CD4-positive, alpha-beta T cell treated with Interleukin-12 subunit alpha and Interleukin-12 subunit beta, for 1 hour (primary cell): ENCODE measurements at places on chromosomes 4 and X.

DNA sequence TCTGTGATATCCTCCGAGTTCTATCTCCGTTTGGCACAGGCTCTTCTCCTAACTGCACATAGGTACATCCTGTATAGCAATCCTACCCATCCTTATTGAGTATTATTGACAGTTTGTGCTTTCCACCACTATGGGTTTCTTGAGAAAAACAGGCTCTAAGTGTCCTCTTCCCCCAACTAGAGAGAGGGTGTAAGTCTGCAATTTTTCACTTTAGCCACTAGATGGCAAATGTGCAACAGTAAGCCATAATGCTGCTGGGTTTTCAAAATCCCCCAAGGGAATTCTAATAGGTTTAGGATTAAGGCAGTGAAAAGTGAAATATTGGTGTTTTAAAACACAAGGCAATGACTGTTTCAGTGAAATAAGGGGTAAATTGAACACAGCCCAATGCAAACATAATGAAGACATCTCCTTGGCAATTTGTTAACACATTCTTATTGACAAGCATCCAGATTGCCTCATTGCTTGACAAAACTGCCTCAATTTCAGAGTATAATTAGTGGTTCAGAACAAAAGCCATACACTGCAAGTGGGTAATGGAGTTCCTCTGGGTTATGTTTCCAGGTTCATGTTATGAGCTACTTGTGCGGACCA, 239.0 kb upstream of the HTR2C start:
- DNase-seq, result no peak

DNA sequence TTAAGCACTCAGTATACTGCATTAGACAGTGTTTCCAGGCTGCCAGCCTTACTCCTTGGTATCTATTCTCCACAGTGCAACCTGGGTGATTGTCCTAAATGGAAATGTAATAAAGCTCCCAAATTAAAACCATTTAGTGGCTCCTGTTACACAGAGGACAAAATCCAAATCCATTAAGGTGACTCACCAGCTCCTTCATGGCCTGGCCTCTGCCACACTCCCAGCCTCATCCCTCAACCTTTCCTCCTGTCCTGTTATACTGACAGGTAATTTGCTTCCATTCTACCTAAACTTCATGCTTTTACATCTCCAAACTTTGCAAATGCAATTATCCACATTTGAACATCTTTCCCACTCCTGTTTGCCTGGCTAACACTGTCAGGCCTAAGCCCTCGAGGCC, 140.3 kb downstream of the INPP4B start:
- DNase-seq, result no peak

- DNase-seq, result no peak
These were observed 31.5 kb upstream of the HDAC8 start for GRCh38 chrX:72604112-72604511.

DNA sequence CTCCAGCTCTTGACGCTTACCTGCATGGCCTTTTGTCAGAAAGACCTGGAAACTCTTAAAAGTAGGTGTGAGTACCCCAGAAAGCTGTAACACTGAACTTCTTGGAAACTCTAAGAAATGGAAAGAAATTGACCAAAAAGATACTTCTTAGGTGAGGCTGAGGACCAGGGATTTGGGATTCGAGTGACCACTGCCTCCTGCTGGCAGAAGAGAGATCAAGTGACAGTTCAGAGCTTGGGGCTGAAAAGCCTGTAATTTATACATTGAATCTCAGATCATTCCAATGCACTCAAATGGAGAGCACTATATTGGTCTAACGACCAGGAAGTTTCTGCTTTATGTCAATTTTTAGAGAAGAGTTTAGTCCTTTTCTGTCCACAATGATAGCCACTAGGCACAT, 204.6 kb downstream of the PDGFRA start:
- no peak for DNase-seq

- DNase-seq, result no peak
These were observed 341.3 kb downstream of the ADGRL3 start for GRCh38 chr4:61541459-61541858.

- no peak for DNase-seq
These were observed at the start of gene SLC26A1 for GRCh38 chr4:993111-994029. Gene SLC26A1 (minus strand): TSS chr4:993404. CDS start chr4:991703, 1,701 bp downstream.

GRCh38 chr4:42768125-42768748, 111.3 kb upstream of the ATP8A1 start:
- no peak for DNase-seq

GRCh38 chr4:88244816-88245579, 39.4 kb downstream of the PPM1K start:
- peak; percentile 24 for DNase-seq

GRCh38 chr4:183733181-183733580, 74.1 kb downstream of the TRAPPC11 start:
- no peak for DNase-seq

DNA sequence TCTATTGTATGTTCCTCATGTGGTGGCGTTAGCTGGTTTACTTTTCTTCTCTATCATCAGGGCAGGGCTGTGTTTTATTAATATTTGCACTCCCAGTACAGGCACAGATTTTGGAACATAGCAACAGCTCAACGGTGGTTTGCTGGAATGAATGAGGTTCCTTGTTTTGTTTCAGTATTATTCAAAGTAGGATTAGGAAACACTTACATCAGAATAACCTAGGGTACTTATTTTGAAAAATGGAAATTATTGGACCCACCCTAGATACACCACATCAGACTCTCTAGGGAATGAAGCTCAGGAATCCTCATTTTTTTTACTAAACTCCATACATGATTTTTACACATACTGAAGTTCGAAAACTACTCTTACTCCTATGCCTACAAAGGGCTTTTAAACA, 108.8 kb upstream of the ENPEP start:
- no peak for DNase-seq

DNA sequence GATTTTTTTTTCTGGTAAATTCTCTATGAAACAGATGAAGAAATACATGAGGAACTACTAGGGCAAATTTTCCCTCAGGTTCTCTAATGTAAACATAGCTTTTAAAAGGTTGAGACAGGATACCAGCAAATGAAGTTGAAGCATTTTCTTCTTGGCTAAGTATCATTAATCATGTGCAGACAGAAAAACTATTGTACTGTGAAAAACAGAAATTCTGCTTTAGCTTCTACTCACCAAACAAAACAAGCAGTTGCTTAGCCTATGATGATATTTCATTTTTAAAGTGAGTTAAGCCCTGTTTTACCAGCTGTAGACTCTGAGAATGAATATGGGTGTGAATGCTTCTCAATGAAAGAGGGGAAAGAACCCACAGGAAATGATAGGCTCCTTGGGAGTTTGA, 358.9 kb downstream of the TRAM1L1 start:
- DNase-seq, result no peak

GRCh38 chr4:94913316-94913715, 155.6 kb downstream of the BMPR1B start:
- DNase-seq, result peak; percentile 3

GRCh38 chr4:172986114-172986513, 182.5 kb upstream of the GALNT7 start:
- no peak for DNase-seq

DNA sequence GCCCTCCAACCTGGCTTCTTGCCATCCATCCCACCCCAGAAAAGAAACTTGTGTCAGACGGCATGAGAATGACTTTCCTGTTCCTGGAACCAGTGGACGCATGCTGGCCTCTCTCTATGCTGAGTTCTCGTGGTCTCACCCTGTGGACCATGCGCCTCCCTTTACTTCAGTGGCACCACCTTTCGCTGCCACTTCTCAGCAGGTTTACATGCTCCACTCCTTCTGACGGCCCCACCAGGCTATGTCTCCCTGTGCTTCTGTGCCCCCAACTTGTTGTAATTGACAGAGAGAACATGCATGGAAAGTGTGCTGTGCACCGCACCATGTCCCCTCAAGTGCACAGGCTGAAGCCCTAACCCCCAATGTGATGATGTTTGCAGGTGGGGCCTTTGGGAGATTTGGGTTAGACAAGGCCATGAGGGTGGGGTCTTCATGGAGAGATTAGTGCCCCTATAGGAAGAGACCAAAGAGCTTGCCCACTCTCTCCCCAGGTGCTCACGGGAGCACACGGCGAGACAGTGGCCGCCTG, 3.1 kb upstream of the PPP2R2C start:
- no peak for DNase-seq

GRCh38 chr4:5609306-5610007, 98.9 kb downstream of the EVC2 start:
- DNase-seq, result no peak

DNA sequence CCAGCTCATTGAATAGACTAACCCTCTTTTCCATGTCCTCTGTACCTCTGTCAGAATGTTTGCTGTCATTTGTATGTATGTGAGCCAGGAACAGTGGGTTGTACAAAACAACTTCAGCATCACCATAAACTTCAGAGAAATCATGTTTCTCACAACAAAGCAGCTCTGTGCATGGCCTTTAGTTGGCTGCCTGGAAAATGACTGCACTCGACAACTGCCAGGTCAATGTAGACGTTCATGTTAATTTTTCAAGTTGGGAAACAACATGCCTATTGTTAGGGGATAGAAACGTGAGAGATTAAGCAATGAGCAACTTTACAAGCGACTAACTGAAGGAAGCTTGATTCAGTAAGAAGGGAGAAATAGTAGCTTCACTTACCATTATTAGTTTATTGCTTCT, 17.9 kb upstream of the CXCL11 start:
- DNase-seq, result no peak

DNA sequence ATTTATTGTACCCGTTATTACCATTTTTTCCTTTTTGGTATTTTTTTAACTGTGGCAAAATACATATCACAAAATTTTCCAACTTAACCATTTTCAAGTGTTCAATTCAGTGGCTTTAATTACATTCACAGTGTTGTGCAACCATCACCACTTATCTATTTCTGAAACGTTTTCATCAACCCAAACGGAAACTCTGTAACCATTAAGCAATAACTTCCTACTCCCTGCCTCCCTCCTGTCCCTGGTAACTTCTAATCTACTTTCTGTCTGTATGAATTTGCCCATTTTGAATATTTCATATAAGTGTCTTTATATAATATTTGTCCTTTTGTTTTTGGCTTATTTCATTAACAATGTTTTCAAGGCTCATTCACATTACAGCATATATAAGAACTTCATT, 57.4 kb upstream of the MSN start:
- DNase-seq, result peak; percentile 8

DNA sequence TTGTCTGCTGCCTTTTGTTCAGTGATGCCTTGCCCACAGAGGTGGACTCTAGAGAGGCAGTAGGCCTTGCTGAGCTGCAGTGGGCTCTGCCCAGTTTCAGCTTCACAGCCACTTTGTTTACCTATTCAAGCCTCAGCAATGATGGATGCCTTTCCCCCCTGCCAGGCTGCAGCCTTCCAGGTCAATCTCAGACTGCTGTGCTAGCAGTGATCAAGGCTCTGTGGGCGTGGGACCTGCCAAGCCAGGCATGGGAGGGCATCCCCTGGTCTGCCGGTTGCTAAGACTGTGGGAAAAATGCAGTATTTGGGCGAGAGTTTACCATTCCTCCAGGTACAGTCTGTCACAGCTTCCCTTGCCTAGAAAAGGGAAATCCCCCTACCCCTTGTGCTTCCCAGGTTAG, 175.2 kb upstream of the PBDC1 start:
- DNase-seq, result no peak

- no peak for DNase-seq
These were observed 34.7 kb downstream of the FRMPD3 start for GRCh38 chrX:107484002-107484726.

GRCh38 chr4:127822430-127822829, 40.3 kb downstream of the HSPA4L start:
- DNase-seq, result no peak

- no peak for DNase-seq
These were observed 689 bp downstream of the METAP1 start for GRCh38 chr4:98996056-98996764.

- DNase-seq, result no peak
These were observed 82.9 kb upstream of the KCNIP4 start for GRCh38 chr4:22031423-22031822.

DNA sequence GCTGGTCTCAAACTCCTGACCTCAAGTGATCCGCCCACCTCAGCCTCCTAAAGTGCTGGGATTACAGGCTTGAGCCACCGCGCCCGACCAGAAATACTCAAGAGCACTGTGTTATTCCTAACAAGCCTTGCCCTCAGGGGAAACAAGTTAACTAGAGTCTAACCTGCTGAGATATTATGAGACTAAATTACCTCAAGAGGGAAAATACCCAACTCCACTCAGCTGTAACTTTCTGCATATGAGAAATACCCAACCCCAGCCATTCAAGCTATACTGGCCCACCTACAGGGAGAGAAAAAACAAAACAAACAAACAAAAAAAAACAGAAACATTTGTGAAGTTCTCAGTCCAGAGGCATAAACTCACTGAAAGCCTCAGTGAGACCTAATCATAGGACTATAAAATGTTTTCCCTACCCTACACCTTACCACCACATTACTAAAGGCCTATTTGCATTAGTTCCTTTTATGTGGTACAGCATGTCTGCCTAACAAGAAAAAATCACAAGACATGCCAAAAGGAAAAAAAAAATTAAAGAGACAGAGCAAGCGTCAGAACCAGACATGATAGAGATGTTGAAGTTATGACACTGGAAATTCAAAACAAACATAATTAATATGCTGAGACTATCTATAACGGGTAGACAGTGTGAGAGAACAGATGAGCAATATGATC, 876.0 kb downstream of the FSTL5 start:
- no peak for DNase-seq

DNA sequence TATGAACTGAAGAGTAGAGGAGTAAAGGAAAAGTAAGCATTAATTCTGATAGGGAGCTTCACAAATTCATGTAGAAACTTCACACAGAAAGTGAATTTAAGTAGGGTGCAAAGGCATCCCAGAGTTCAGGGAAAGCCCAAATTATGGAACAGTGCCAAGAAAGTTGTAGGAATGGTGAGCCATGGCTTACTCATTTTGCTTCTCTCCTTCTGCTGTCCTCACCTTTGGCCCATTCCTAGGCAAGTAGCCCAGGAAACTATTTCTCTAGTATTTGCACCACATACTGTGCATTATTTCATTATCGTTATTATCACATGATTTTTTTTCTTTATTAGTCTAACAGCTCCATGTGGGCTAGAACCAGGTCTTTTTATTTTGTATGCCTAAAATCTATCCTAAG, 34.9 kb upstream of the IL1RAPL1 start:
- no peak for DNase-seq

GRCh38 chrX:8984231-8984630, 49.7 kb downstream of the FAM9B start:
- DNase-seq, result no peak

DNA sequence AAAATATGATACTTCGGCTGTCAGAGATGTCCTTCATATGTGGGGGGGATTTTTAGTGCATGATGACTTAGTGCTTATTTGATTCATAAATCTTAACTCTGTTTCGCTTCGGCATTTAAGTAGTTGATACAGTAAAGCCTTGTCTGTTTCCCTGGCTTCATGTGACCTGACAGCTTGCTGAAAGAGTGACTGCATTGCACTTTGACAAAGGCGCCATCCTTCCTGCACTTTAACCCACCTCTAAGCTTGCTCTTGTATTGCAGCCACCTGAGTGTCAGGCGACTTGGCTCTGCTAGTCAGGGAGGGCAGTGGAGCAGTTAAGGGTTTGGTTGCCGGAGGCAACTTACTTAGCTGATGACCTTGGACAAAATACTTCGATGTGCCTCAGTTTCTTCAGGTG, 65.5 kb downstream of the PTTG2 start:
- no peak for DNase-seq

- DNase-seq, result no peak
These were observed 1222.2 kb downstream of the STIM2 start for GRCh38 chr4:28082686-28083390.
